ENCODE measurements at places on chromosomes 4 and X. TPM values are rescaled to one million over a fixed set of nuclear protein-coding genes. Genes with fewer than 3 reads are reported as not detected.

The GASK1B gene
- total RNA-seq: 23.6 TPM

The DMRTC1 gene
- total RNA-seq: not detected

The FAAH2 gene
- total RNA-seq: under 0.01 TPM

GRCh38 chr4:184345573-184345922 lies 127.9 kb upstream of the ENPP6 start:
- no peaks in the 10 kb centered on the region for H3K36me3 ChIP-seq
- peaks cover 3% of the 10 kb centered on the region for H3K4me1 ChIP-seq
- H3K27ac ChIP-seq: no peak overlapping the region
- no peak overlapping the region for H3K4me3 ChIP-seq
- no peaks in the 10 kb centered on the region for H3K27me3 ChIP-seq
- peak; percentile 8 for DNase-seq

DNA sequence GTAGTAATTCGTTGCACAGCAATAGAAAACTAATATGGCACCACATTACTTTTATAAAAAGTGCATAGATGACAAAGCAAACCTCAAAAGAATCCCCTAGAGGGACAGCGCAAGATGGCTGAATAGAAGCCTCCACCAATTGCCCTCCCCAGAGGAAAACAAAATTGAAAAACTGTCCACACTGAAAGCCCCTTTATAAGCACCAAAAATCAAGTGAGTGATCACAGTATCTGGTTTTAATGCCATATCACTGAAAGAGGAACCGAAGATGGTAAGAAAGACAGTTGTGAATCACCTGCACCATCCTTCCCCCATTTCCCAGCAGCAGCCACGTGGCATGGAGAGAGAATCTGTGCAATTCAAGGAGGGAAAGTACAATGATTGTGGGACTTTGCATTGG lies 522.2 kb downstream of the GLUD2 start:
- no peak overlapping the region for H3K27ac ChIP-seq
- DNase-seq: no peak
- H3K4me3 ChIP-seq: no peak overlapping the region

DNA sequence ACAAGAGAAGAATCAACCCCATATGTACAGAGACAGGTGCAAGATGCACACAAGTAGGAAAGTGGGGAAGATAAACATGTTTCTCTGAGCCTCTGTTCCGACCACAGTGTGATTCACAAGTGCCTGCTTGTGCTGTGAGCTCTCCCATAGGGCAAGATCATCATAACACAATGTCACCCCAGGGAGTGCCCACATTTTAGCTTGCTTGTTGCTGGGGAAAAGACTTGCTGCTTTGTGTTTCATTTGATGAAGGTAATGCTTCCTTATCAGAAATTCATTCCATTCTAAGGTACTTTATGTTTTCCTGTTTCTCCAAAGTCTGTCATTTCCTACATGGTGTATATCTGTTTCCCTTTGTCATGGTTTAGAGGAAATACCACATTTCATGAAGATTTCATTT lies 304.5 kb upstream of the DIPK2B start:
- no peaks in the 10 kb centered on the region for H3K36me3 ChIP-seq
- peaks cover 15% of the 10 kb centered on the region for H3K4me1 ChIP-seq
- H3K4me3 ChIP-seq: no peak overlapping the region
- H3K27me3 ChIP-seq: no peaks in the 10 kb centered on the region

DNA sequence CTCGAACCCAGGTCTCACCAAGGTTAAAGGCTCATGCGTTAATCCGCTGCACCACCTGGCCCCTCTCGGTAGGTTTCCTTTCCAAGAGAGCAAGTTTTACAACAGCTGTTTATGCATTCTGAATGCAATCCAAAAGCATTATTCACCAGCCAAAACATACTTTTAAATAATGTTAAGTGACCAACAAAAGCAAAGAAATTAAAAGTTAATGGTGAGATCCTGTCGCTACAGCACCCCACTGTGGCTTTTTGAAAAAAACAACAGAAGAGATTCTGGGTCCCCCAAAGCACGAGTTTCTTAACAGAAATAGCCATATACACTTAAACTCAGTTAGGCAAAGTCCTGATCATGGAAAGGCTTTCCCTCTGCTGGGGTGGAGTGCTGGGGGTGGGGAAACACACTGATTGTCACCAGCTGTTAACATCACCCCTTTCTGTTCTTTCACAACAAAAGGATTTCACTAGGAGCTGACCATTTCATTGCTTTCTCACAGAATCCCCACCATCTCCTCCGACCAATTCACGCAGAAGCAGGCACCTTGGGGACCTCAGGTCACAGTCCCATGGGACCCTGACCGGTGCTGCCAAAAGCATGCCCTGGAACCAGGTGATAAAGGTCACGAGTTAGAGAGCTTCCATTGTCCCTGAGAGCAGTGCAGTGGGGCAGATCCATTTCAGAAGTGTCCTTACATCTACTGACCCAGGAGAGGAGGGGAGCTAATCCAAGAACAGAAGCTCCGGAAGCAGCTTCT lies 51.2 kb downstream of the ZNF827 start:
- H3K36me3 ChIP-seq: no peaks in the 10 kb centered on the region
- H3K27ac ChIP-seq: no peak overlapping the region
- DNase-seq: peak; percentile 81
- H3K4me1 ChIP-seq: peaks cover 2% of the 10 kb centered on the region
- no peak overlapping the region for H3K4me3 ChIP-seq
- H3K27me3 ChIP-seq: no peaks in the 10 kb centered on the region

DNA sequence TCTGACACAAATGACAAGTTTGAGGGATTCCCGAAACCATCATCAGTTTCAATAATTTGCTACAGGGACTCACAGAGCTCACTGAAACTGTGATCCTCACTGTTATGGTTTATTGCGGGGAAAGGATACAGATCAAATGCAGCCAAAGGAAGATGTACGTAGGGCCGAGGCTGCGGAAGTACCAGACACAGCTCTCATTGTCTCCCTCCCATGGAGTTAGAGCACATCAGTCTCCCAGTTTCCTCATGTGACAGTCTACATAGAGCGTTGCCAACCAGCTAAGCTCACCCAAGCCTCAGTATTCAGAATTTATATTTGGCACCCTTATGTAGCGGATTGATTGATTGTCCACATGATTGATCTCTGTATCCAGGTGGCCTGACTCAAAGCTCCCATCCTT lies 137.8 kb upstream of the TENM3 start:
- no peak for DNase-seq
- H3K27me3 ChIP-seq: no peaks in the 10 kb centered on the region
- no peaks in the 10 kb centered on the region for H3K4me1 ChIP-seq
- H3K27ac ChIP-seq: no peak overlapping the region
- no peaks in the 10 kb centered on the region for H3K36me3 ChIP-seq

DNA sequence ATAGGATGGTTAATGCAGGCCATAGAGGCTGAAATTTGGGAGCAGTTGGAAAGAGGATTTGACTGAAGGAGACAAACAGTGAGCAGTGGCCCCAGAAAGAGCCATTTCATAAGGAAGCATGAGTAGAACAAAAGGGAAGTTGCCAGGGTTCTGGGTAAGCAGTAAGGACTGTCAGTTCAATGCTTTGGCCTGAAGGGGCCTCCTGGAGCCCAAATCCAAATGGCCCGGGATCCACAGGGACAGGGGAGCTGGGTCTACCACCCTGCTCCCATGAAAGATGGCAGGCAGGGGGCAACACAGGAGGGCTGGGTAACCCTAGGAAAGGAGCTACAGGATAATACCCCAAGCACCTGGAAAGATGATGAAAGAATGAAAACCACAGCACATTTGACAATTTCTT lies 4.1 kb upstream of the INTS6L start:
- no peaks in the 10 kb centered on the region for H3K4me1 ChIP-seq
- H3K36me3 ChIP-seq: no peaks in the 10 kb centered on the region
- H3K4me3 ChIP-seq: no peak overlapping the region
- no peak overlapping the region for H3K27ac ChIP-seq

DNA sequence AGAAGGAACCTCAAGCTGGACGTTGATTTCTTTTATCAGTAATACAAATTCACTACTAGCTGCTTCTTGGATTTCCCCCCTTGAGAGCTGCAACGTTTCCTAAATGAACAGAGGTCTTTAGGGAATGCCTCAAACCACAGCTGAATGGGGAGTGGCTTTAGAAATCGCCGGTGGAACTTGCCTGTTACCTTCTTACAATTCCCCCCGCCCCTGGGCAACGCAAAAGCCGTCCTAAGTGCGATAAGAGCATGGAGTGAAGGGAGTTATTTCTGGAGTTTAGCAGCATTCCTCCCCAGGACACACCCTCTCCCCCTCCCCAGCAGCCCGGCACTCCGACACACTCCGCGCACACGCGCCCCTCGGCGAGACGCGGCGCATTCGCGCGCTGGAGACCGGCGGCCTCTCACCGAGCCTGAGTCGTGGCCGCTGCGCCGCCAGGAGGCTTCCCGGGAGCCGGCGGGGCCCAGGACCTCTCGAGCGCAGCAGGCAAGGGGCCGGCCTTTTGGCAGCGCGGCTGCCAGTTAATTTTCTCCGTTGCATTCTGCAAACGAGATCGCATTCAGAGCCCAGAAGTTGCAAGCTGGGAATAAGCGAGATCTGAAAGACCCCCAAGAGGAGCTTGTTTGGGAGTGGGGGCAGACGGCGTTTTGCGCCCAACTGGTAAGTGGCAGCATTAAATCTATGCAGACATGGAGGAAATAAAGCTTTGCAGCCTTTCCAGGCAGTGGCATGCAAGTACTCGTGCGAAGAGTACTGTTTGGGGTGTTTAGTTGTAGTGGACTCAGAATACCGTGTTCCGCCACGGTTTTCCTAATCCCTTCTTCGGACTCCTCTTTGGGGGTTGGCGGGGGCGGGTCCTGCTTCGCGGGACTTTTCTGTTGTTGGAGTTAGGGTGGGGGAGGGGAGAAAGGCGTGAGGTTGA lies 134.7 kb downstream of the PALLD start:
- DNase-seq: peak; percentile 54
- H3K36me3 ChIP-seq: no peaks in the 10 kb centered on the region
- H3K27me3 ChIP-seq: no peaks in the 10 kb centered on the region
- H3K4me3 ChIP-seq: peak overlapping the region; percentile 72

DNA sequence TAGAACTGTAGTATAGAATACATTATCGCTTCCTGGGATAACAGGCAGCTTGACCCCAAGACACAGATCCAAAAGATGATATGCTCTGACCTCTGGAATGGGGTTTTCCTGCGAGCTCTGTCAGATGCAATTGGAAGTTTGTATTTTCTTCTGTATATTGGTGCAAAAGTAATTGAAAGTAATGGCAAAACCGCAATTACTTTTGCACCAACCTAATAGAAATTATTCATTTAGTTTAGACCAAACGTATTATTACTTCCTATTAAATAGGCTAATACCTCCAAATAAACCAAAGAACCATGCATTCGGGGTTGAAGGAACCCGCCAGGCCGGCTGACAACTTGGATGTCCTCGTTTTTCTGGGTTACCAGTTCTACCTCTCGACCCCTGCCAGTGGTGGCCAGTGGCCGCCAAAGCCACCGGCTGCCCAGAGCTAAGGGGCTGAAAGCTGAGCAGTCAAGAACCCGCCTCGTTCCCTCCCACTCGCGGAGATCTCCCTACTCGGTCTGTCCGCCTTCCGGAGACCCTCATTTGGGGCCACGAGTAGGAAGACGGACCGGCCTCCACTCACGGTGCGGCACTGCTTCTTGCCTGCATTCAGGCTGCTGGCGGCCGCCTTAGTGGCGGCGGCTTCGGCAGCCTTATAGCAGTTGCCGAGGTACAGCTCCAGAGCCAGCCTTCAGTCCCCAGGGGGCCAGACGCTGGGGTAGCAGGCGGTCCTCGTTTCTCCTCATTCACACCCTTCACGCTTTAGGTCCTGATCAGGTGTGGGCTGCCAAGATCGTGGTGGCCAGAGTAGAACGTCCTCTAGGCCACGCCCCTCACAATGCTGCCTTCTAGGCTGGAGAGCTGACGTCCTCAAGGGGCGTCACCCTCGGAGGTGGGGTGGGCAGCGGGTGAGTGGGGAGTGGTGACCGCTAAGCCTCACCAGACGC lies 121.9 kb downstream of the RBMX2 start:
- no peaks in the 10 kb centered on the region for H3K27me3 ChIP-seq
- H3K4me1 ChIP-seq: no peaks in the 10 kb centered on the region
- DNase-seq: peak; percentile 1
- H3K27ac ChIP-seq: no peak overlapping the region
- peak overlapping the region; percentile 38 for H3K4me3 ChIP-seq
- H3K36me3 ChIP-seq: no peaks in the 10 kb centered on the region

All from fibroblast of lung (primary cell).